ENCODE measurements at places on chromosomes 13 and 19. TPM values are rescaled to one million over a fixed set of nuclear protein-coding genes. Genes with fewer than 3 reads are reported as not detected.
A peak's percentile ranks its signal among the peaks of the same experiment; 100 is the strongest.

DNA sequence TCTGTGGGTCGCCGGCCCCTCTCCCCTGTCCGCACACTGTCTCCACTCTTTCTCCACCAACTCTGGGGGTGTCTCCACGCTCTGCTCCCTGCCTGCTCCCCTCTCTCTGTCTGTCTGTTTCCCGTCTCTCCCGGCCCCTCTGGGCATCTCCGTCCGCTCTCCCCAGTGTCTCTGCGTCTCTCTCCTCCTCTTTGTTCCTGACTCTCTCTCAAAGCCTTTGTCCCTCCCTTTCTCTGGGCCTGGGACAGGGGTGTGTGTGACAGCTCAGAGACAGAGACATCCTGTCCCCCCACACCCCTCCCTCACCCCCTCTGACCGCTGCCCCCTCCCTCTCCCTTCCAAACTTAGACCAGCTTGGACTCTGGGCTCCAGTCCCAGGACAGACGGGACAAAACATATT is 668 bp upstream of the SBK3 start:
- no peaks in the 10 kb centered on the region for H3K27me3 ChIP-seq
- H3K27ac ChIP-seq = no peak overlapping the region
- H3K4me1 ChIP-seq = no peaks in the 10 kb centered on the region
- no peak overlapping the region for H3K4me3 ChIP-seq
- no peaks in the 10 kb centered on the region for H3K36me3 ChIP-seq

- no peaks in the 10 kb centered on the region for H3K4me1 ChIP-seq
- no peaks in the 10 kb centered on the region for H3K27me3 ChIP-seq
- no peak overlapping the region for H3K4me3 ChIP-seq
- no peaks in the 10 kb centered on the region for H3K36me3 ChIP-seq
These were observed 55.4 kb upstream of the SCEL start for GRCh38 chr13:77480066-77480465.

DNA sequence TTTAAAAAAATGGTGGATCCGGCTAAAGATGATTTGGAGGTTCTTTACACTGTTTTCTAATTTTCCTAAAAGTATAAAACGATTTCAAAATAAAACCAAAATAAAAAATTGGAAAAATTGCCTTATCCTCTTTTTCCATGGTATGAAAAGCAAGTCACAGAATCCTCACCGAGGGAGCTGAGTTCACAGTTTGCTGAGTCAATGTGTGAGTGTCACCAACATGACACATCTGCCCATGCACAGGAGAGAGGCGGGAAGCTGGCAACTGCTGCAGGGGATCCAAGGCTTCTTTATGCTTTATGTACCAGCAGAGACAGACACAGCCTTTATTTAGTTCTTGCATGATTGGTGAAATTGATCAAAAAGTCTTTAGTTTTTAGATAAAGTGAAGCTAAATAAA is 157.8 kb downstream of the TNFSF13B start:
- no peaks in the 10 kb centered on the region for H3K4me1 ChIP-seq
- no peak overlapping the region for H3K27ac ChIP-seq
- no peak overlapping the region for H3K4me3 ChIP-seq
- H3K27me3 ChIP-seq = no peaks in the 10 kb centered on the region

- H3K36me3 ChIP-seq = no peaks in the 10 kb centered on the region
- no peak overlapping the region for H3K27ac ChIP-seq
- no peaks in the 10 kb centered on the region for H3K4me1 ChIP-seq
- DNase-seq = no peak
- no peak overlapping the region for H3K4me3 ChIP-seq
These were observed 1192.2 kb downstream of the UQCRFS1 start for GRCh38 chr19:28020619-28021258.

GRCh38 chr13:29162638-29163235 is 342.6 kb downstream of the MTUS2 start:
- H3K27me3 ChIP-seq = no peaks in the 10 kb centered on the region
- no peaks in the 10 kb centered on the region for H3K4me1 ChIP-seq
- peak; percentile 10 for DNase-seq
- no peak overlapping the region for H3K27ac ChIP-seq

DNA sequence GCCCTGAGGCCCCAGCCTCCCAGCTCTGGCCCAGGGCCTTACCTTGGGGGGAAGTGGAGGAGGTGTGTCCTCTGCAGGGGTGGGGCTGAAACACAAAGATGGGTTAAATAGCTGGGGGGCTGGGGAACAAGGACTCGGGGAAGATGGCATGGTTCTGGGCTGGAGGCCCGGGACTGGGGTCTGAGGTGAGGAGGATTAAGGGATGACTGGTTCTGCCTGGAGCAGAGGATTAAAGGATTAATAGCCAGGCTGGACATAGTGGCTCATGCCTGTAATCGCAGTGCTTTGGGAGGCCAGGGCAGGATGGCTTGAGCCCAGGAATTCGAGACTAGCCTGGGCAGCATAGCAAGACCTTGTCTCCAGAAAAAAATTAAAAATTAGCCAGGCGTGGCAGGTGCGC is 11.6 kb downstream of the MAP4K1 start:
- H3K36me3 ChIP-seq = no peaks in the 10 kb centered on the region
- no peak overlapping the region for H3K4me3 ChIP-seq
- no peak for DNase-seq
- H3K4me1 ChIP-seq = no peaks in the 10 kb centered on the region

GRCh38 chr19:33530296-33530695 is 8.7 kb upstream of the PEPD start:
- H3K27me3 ChIP-seq = peaks cover 8% of the 10 kb centered on the region
- no peak for DNase-seq
- H3K4me1 ChIP-seq = no peaks in the 10 kb centered on the region
- H3K36me3 ChIP-seq = no peaks in the 10 kb centered on the region
- H3K4me3 ChIP-seq = no peak overlapping the region

DNA sequence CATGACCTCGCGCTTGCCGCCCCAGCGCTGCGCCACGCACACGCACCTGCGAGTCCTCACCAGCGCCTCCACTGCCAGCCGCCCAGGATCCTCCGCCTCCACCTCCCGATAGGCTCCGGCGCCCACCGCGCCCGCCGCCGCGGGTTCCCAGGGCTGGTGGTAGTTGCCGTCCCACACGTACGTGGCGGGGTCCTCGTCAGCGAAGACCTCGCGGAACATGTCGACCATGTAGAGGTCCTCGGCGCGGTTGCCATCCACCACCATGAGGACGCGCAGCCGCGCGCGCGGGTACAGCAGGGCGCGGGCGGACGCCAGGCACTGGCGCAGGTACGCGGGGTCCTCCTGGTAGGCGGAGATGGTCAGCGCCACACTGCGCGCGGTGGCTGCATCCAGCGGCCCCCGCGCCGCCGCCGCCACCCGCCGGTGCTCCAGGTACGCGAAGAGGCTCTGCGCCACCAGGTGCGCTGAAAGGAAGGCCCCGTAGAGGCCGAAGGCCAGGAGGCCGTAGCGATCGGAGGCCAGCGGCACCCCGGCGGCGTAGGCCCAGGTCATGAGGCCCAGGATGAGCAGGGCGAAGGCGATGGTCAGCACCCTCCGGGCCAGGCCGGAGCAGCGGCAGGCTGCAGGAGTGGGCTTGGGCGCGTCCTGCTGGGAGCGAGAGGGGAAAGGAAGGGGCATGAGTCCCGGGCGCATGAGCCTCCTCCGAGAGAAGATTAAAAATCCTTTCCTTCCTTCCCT is 4.4 kb downstream of the HAS1 start:
- H3K36me3 ChIP-seq = no peaks in the 10 kb centered on the region
- no peak overlapping the region for H3K27ac ChIP-seq
- no peak for DNase-seq
- H3K27me3 ChIP-seq = peaks cover 58% of the 10 kb centered on the region
- H3K4me3 ChIP-seq = no peak overlapping the region

GRCh38 chr19:50154529-50154928 is 8.6 kb downstream of the IZUMO2 start:
- H3K36me3 ChIP-seq = no peaks in the 10 kb centered on the region
- no peak overlapping the region for H3K27ac ChIP-seq
- no peak overlapping the region for H3K4me3 ChIP-seq
- no peaks in the 10 kb centered on the region for H3K27me3 ChIP-seq

GRCh38 chr13:40764587-40765403 is 6.2 kb downstream of the MRPS31 start:
- no peak for DNase-seq
- no peaks in the 10 kb centered on the region for H3K36me3 ChIP-seq
- no peaks in the 10 kb centered on the region for H3K27me3 ChIP-seq
- no peak overlapping the region for H3K4me3 ChIP-seq
- peaks cover 4% of the 10 kb centered on the region for H3K4me1 ChIP-seq

DNA sequence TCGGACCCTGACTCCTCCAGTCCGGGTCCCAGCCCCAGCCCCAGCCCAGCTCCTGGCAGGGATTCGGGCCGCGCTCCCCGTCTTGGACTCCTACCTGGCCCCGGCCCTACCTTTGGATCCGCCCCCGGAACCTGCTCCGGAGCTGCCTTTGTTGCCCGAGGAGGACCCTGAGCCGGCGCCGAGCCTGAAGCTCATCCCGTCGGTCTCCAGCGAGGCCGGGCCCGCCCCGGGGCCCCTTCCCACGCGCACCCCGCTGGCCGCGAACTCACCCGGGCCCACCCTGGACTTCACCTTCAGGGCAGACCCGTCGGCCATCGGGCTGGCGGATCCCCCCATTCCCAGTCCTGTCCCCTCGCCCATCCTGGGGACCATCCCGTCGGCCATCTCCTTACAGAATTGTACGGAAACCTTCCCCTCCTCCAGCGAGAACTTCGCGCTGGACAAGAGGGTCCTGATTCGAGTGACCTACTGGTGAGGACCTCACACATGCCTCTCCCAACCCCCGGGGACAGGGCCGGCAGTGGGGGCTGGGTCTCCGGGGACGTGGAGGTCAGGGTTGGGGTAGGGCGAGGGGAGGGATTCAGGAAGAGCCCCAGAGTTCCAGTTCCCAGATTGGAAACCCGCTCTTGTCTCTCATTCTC is 732 bp downstream of the SELENOV start:
- peak; percentile 54 for DNase-seq
- no peak overlapping the region for H3K27ac ChIP-seq

DNA sequence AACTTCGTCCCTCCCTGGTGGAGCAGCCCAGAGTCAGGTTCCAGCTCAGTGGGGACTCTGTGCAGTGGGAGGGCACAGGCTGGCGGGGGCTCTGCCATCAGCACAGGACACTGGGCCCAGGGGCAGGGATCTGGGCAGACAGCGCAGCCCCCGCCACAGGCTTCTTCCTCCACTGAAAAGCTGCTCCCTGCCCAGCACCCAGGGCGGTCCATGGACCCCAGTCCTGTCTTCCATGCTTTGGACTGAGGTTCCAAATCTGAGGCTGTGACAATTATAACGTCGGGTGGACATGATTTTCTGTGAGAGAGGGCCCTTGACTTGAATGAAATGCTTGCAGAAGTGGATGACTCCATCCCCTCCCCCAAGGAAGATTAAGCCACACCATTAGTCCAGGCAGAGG is 21.2 kb upstream of the NCCRP1 start:
- no peaks in the 10 kb centered on the region for H3K27me3 ChIP-seq
- no peak overlapping the region for H3K27ac ChIP-seq
- DNase-seq = no peak
- H3K36me3 ChIP-seq = no peaks in the 10 kb centered on the region

GRCh38 chr19:19181488-19181998 is 10.4 kb downstream of the BORCS8 start:
- no peak overlapping the region for H3K4me3 ChIP-seq
- no peaks in the 10 kb centered on the region for H3K27me3 ChIP-seq
- no peak for DNase-seq
- no peaks in the 10 kb centered on the region for H3K36me3 ChIP-seq
- H3K4me1 ChIP-seq = no peaks in the 10 kb centered on the region

DNA sequence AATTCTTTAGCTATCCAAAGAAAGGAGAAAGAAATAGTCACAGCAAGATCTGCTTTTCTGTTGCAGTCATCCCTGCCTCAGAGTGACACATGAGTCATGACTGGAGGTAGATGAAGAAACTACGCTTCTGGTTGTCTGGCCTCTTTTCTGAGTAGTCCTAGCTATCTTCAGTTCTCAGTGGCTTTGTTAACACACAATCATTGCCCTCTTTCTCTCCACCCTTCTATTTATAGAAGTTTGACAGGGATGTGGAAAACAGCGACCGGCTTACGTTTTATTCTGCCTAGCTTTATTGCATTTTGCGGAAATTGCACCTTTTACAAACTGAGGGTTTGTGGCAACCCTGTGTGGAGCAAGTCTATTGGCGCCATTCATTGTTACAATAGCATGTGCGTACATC is 26.7 kb downstream of the SPATA13 start:
- peak overlapping the region; percentile 94 for H3K27ac ChIP-seq
- peak; percentile 22 for DNase-seq
- H3K27me3 ChIP-seq = no peaks in the 10 kb centered on the region
- H3K36me3 ChIP-seq = no peaks in the 10 kb centered on the region

GRCh38 chr19:56720281-56720680 is 48.7 kb upstream of the ZNF835 start:
- H3K27ac ChIP-seq = no peak overlapping the region
- no peak overlapping the region for H3K4me3 ChIP-seq
- H3K27me3 ChIP-seq = no peaks in the 10 kb centered on the region

- peaks cover 23% of the 10 kb centered on the region for H3K27me3 ChIP-seq
- no peak overlapping the region for H3K4me3 ChIP-seq
- H3K4me1 ChIP-seq = no peaks in the 10 kb centered on the region
- no peaks in the 10 kb centered on the region for H3K36me3 ChIP-seq
- no peak for DNase-seq
- H3K27ac ChIP-seq = no peak overlapping the region
These were observed 153.0 kb upstream of the UQCRFS1 start for GRCh38 chr19:29365836-29366417.

DNA sequence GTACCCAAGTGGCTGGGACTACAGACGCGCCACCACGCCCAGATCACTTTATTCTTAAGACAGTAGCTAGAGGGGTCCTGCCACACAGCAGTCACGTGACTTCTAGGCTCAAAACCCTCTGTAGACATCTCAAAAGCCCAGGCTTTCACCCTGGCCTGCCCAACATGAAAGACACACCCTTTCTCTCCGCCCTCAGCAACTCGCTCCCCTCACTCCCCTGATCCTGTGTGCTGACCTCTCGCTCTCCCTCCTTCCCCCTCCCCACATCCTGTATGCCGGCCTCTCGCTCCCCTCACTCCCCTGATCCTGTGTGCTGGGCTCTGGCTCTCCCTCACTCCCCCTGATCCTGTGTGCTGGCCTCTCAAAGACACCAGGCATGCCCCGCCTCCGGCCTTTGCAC is 77.4 kb downstream of the SLC15A1 start:
- no peak for DNase-seq
- H3K4me3 ChIP-seq = no peak overlapping the region
- H3K27ac ChIP-seq = no peak overlapping the region
- H3K36me3 ChIP-seq = no peaks in the 10 kb centered on the region

DNA sequence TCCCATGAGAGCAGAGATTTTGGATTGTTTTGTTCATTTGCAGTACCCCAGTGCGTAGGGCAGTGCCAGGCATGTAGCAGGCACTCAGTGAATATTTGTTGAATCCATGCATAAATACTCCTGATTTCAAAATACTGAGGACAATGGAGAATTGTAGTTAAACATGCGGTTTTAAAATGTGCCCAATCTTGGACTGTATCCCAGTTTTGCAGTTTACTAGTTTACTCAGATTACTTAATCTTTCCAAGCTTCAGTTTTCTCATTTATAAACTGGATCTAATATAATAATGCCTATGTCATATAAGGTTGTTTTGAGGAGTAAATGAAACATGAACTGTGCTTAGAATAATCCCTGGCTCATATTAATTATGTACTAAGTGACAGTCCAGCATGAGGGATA is 39.0 kb downstream of the RCBTB2 start:
- H3K4me3 ChIP-seq = no peak overlapping the region
- H3K36me3 ChIP-seq = no peaks in the 10 kb centered on the region
- no peaks in the 10 kb centered on the region for H3K4me1 ChIP-seq
- DNase-seq = no peak

SOX21 gene
- polyA plus RNA-seq = 0.65 TPM

ZGLP1 gene
- 10.3 TPM for polyA plus RNA-seq

GFY gene
- polyA plus RNA-seq = not detected

PLA2G4C gene
- polyA plus RNA-seq = 3.2 TPM

ZNF730 gene
- 1.5 TPM for polyA plus RNA-seq

ARRDC5 gene
- not detected for polyA plus RNA-seq

GRAMD1A gene
- 92.4 TPM for polyA plus RNA-seq

GRIK5 gene
- 0.34 TPM for polyA plus RNA-seq

SHISA2 gene
- polyA plus RNA-seq = 1.0 TPM

Measured in hepatocyte (in vitro differentiated cells).